NCI-H1105 (cell line): ENCODE measurements at places on chromosomes 12 and 14.

- DNase-seq = no peak
Measured at GRCh38 chr12:89494411-89495231, 30.0 kb downstream of the GALNT4 start.

GRCh38 chr12:50402264-50403000 lies 1.7 kb downstream of the LARP4 start:
- no peak for DNase-seq

DNA sequence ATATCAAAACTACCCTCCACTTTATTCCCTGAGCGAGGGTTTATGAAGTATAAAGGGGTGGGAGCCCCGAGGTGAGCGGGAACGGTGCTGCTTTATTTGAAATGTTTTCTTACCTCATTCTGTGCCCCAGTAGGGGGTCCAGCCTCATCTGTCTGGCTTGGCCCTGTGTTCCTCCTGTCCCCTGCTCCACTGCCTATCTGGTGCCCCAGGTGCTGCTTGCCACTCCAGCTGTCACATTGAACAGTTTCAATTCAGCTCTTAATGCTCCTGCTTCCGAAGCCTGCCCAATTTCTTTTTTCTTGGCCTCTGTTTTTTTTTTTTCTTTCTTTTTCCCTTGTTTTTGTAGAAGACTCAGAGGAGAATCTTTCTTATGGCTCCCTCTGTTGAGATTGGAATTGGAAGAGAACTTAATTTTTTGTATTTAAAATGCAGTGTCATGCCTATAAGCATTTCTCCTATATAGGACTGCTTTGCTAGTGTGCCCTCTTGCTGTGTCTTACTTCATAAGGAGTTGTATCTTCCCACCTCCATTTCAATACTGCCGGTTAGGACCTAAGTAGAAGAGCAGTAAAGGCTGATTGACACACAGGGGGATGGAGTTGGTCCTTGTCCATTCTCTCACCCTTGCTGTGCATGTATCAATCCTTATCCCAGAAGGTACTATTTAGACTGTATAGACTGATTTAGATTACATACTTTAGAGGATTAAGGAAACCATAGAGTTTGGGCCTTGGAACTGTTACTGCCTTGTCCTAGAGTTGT lies 2.3 kb downstream of the ATXN7L3B start:
- no peak for DNase-seq

DNA sequence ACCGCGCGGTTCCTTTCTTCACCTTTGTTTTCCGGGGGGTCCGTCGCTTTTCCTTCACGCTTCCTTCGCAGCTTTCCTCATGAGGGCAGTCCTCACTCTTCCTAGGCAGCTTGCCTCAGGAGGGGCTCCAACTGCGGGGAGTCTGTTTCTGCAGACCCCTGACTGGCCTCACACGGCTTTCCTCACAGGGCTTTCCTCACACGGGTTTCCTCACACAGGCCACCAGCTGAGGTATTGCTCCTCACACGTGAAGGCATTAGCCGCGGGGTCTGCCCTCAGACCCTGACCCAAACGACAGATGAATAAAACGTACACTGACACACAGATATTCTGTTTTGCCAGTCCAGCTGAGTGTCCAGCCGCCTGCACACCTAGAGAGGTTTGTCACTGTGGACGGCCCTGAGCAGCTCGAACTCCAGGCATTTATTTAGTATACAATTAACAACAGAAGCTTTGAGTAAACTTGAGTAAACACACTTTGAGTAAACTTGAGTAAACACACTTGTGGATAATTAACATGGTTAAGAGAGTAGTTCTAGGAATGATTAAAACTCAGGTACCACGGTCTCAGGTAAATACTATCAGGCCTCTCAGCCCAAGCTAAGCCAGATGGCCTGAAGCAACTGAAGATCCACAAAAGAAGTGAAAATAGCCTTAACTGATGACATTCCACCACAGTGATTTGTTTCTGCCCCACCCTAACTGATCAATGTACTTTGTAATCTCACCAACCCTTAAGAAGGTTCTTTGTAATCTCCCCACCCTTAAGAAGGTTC lies 16.1 kb upstream of the LYZ start:
- no peak for DNase-seq

GRCh38 chr12:57049890-57050289 lies at the start of gene MYO1A:
MYO1A (minus strand) TSS chr12:57050129; CDS start chr12:57048323, 1,806 bp downstream.
- DNase-seq = no peak

DNA sequence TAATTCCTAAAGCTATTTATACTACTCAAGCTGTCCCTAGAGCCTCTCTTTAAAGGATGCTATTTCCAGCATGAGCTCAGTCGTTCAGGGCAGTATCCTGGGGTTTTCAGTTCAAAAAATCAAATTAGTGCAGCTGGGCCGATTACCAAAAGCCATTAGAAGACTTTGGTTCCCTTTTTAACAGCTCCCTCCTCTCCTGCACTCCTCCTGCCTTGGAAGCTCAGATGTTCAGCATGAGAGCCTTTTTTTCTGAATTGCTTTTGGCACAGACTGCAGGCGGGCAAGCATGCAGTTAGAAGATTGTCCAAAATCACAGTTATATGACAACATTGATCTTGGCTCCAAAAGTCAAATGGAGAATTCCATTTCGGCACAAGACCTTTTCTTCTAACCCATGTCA lies 179.6 kb downstream of the SLC35F4 start:
- DNase-seq = no peak

DNA sequence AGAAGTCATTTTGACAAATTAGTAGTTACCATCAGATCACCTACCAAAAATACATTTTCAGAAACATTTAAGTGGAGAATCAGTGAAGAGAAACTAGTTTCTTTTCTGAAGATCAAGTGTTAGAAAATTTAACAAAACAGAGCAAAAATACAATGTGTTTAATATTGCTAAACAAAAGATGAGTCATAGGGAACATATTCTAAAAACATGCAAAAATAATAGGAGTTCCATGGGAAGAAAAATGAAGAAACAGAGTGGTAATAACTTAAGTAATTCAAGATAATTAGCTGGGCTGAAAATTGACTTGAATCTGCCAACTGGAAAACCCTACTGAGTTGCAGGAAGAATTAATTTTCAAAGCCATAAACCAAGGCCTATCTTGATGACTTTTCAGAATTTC lies 111.5 kb upstream of the KITLG start:
- DNase-seq = no peak

- DNase-seq = no peak
Measured at GRCh38 chr12:47813511-47814196, 6.0 kb downstream of the HDAC7 start.

DNA sequence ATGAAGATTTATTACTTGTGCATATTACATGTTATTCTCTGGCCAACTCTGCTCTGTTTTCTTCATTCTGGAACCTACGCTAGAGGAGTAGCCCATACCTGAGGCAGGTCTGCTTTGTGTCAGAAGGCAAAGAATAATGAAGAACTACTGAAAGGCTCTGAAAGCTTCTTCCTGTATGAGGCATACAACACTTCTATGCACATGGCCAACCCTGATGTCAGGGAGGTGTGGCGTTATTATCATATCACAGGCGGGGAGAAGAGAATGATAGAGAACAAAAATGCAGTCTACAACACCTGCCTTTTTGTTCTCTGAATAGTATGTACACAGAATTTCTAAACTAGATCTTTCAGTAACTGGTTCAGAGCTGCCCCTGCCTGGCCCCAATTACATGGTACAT lies 32.5 kb upstream of the CRY1 start:
- peak; percentile 32 for DNase-seq

- DNase-seq = no peak
Measured at GRCh38 chr12:57717131-57717530, 21.4 kb downstream of the AGAP2 start.

GRCh38 chr14:88364710-88365413 lies 20.6 kb upstream of the SPATA7 start:
- DNase-seq = no peak

DNA sequence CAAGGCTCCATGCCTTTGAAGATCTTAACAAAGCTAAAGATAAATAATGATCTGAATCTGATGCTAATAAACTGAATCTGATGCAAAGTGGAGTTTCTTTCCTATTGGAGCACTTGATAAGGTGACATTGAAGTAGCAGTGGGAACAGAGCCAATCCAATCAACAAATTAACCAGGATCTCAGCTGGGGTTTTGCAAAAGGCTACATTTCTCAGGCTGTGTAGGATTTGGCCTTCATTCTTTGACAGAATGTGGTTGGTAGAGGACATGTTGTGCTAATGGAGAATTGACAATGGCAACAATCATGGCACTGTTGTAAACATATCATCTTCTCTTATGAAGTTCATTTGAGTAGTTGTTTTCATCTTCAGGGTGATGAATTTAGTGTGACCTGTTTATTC lies 164.9 kb downstream of the CCDC91 start:
- DNase-seq = no peak

- DNase-seq = no peak
Measured at GRCh38 chr12:69688471-69689427, 10.4 kb downstream of the BEST3 start.

GRCh38 chr12:22978962-22979361 lies 354.0 kb downstream of the ETNK1 start:
- no peak for DNase-seq

- DNase-seq = no peak
Measured at GRCh38 chr12:110627500-110628195, 13.7 kb downstream of the TCTN1 start.

GRCh38 chr12:8475508-8476203 lies 19.9 kb downstream of the CLEC6A start:
- DNase-seq = no peak

- DNase-seq = no peak
Measured at GRCh38 chr12:122282061-122282460, 15.8 kb upstream of the VPS33A start.

DNA sequence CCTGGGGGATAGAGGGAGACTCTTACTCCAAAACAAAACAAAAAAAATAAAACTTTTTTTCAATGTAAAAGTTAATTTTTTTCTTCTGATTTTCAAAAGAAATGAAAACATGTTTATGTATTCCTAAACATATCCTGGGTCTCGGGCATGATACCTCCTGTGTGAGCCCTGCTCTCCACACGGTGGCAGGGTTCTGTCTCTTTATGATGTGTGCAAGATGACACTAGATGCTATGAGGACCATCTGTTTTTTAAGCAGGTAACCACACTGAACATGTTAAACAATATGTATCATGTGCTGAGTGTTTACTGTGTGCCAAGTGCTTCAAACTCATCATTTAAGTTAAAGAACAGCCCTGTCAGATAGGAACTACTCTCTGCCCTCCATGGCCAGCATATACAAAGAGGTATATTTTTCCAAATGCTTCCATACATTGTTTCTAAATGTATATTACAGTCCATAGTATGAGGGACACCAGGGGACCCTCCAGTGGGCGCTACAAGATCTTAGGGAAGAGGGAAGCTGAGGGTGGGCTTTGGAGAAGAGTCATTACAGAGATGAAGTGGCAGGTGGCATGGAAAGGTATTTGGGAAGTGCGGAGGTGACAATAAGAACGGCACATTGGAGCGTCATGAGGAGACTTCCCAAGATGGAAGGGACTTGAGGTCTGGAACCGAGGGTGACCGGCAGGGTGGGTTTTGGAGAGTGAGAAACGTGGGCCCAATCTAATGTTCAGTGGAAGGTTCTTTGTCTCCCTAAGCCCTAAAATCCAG lies 28.5 kb downstream of the FOS start:
- DNase-seq = peak; percentile 31

DNA sequence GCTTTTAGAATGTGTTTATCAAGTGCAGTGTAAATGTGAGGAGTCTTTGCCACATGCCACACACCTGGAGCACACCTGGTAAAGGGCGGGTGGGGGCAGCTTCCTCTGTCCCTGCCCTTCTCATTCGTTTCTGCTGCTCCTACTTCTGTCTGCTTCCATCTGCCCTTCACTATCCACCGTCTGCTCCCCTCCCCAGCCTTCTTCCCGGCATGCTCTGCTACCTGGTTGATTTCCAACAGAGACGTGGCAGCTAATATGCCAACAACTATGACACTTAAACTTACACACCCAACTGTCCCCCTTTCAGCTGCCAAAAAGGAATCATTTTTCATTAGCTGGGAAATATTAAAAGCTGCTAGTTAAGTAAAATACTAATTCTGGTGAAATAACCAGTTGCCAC lies 9.1 kb upstream of the CARMIL3 start:
- DNase-seq = no peak

GRCh38 chr12:132178316-132178715 lies 34.1 kb downstream of the NOC4L start:
- no peak for DNase-seq

- no peak for DNase-seq
Measured at GRCh38 chr14:99664058-99664936, 19.4 kb downstream of the HHIPL1 start.

DNA sequence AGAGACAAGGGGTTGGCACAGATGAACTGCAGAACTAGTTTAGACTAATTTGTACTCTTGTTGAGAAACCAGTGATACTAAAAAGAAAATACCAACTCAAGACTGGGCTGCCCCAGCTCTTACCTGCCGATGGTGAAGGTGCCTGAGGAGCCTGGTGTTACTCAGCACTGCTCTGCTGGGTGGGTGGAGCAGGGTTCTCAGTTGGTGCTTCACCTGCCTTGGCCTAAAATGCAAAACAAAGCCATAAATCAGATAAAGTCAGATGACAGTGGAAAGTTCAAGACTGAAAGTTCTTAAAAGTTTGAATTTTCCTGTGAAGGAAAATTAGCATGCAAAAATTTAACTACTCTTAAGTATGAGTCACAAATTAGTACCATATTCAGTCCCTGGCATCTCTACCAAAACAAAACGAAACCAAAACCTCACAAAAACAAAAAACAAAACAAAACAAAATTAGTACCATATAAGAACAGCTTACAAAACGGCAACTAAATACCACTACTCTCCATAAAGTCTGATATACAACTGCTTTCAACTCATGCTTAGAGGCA lies 21.9 kb downstream of the YBX3 start:
- DNase-seq = no peak

- DNase-seq = no peak
Measured at GRCh38 chr14:92649934-92650545, 98.4 kb downstream of the LGMN start.

DNA sequence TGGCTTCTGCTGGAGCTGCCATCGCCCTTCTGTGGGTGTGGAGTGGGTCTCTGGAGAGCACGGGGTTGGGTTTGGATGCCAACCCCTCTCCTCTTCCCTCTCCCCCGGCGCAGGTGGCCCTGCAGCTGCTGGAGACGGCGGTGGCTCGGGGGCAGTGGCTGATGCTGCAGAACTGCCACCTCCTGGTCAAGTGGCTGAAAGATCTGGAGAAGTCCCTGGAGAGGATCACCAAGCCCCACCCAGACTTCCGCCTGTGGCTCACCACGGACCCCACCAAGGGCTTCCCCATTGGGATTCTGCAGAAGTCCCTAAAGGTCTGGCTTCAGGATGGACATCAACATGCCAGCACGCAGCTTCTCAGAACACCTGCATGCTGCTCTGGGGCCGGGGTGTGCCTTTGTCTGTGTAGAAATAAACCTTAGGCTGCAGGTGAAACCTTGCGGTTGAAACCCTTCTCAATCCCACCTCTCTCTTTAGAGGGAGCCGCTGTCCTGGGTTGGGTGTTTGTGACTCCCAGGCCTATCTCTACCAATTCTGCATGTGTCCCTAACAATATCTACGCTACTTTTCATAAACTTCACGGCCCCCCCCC lies 44.3 kb downstream of the CCDC92 start:
- DNase-seq = no peak

DNA sequence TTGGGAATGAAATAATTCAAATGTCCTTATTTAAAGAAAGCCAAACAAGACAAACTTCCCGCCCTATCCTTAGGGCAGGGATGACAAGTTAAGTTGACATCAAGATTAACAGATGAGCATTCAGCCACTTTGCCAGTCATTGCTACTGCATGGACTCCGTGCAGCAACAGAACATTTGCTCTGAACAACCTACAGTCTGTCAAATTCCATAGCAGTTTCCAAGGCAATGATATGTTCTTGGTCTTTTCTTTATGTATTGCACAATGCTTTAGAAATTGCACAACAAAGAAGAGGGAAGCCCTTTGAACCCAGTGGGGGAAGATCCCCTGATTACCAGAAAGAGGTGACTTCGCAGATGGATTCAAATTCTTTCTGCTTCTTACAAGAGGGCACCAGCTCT lies 269.8 kb downstream of the BCAT1 start:
- DNase-seq = no peak
